ENCODE measurements at places on chromosomes 7 and 10. TPM values are rescaled to one million over a fixed set of nuclear protein-coding genes. Genes with fewer than 3 reads are reported as not detected.

The ITPRID1 gene
- total RNA-seq: 0.11 TPM

The SEMA3E gene
- 9.2 TPM for total RNA-seq

The CREB5 gene
- total RNA-seq: 40.2 TPM

The SPDYE1 gene
- total RNA-seq: not detected

The LRRC4 gene
- 4.6 TPM for total RNA-seq

The NXPH1 gene
- 1.6 TPM for total RNA-seq

The LIPF gene
- not detected for total RNA-seq

The GATAD1 gene
- 61.0 TPM for total RNA-seq

The FAM3C gene
- 98.3 TPM for total RNA-seq
